ENCODE measurements at places on chromosomes 7 and 10.

GRCh38 chr7:553636-554111 lies 34.0 kb upstream of the PDGFA start:
- no peak for DNase-seq

DNA sequence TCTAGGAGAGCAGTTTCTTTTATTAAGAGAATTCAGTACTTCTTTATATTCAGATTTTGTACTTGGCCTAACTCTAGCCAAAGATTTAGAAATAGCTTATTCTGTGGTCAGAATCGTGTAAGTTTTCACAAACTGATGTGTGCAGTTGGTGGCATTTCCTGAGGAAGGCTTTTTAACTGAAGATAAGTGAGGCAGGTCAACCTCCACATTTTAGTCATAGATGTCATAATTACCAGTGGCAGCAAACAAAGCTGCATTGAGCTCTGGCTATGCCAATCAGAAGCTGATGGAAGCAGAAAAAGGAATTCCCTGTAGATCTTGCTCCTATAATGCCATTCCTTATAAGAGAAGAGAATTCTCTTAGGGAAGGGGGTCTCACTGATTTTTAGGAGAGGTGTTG lies 141.3 kb upstream of the SP8 start:
- DNase-seq, result no peak

GRCh38 chr7:116804471-116804870 lies 57.9 kb upstream of the CAPZA2 start:
- no peak for DNase-seq

GRCh38 chr10:114376523-114376922 lies 27.8 kb downstream of the AFAP1L2 start:
- no peak for DNase-seq

DNA sequence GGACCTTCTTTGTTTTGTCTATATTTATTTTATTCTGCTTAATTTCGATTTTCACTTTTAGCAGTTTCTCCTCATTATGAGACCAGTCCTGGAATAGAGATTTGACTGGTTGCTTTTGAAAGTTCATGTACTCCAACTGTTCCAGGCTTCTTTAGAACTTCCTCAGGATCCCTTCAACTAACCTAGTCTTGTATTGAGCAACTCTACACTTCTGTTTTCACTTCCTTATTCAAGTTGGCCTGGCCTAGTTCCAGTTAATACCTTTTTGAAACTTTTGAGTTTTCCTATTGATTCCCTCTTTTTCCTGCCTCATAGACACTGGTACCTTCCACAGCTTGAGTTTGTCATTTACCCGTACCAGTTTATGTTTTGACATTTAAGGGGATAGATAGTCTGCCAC lies 421.7 kb downstream of the ATRNL1 start:
- DNase-seq, result no peak

- no peak for DNase-seq
These were observed 69.4 kb upstream of the GSDME start for GRCh38 chr7:24826662-24827020.

DNA sequence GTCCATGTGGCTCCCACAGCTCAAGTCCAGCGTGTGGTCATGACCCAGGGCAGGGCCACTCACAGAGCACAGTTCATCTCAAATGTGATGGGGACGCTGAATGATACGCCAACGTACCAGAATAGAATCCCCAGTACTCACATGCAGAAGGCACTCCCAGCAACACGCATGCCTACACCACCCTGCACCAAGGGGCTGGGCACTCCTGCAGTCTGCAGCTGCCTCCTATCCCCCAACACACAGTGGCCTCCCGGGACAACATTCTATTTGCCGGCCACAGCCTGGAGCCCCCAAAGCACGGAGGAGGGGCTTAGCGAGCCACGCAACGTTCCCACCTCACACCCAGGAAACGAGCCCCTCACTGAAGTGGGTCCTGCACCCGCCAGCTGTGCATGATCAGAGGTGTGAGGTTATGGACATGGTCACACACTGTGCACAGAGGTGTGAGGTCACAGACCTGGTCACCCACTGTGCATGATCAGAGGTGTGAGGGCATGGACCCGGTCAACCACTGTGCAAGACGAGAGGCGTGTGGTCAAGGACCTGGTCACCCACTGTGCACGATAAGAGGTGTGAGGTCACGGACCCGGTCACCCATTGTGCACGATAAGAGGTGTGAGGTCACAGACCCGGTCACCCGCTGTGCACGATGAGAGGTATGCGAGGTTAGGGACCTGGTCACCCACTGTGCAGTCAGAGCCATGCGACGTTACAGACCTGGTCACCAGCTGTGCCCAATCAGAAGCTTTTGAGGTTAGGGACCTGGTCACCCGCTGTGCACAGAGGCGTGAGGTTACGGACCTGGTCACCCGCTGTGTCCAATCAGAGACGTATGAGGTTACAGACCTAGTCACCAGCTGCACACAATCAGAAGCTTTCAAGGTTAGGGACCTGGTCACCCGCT lies 182.8 kb downstream of the DIP2C start:
- DNase-seq, result no peak

DNA sequence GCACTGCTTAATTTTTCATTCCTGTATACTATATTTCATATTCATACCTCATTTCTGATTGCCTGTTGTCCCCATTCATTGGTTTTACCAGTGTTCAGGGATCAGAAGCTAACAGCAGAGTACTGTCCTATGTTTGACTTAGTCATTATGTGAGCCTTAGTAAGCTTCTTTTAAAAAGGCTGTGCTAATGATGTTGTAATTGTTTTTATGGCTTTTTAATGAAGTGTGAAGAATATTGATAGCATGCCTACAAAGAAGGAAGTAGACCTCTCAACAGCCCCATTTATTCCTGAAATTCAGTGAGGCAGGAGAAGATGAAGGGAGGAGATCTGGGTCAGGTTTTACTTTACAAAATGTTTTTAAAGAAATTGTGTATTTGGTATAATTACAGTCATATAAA lies 61.7 kb downstream of the AGK start:
- no peak for DNase-seq

- DNase-seq, result peak; percentile 7
These were observed 2.0 kb upstream of the TM9SF3 start for GRCh38 chr10:96588616-96589419.

GRCh38 chr7:101410743-101411507 lies 48.2 kb downstream of the COL26A1 start:
- DNase-seq, result peak; percentile 44

- DNase-seq, result no peak
These were observed 27.0 kb upstream of the BMS1 start for GRCh38 chr10:42755556-42756093.

DNA sequence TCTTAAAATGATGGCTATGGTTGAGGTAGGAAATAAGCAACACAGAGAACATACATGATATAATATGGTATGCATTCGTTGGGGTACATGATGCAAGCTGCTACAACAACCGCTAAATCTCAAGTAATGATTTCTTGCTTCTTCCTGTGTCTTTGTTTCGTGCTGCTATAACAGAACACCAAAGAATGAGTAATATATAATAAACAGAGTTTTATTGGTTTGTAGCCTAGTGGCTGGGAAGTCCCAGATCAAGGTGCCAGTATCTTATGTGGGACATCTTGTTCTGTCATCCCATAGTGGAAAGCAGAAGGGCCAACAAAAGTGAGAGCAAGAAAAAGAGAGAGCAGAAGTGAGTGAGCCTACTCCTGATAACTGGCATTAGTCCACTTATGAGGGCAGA lies 689.7 kb downstream of the SUGCT start:
- no peak for DNase-seq

DNA sequence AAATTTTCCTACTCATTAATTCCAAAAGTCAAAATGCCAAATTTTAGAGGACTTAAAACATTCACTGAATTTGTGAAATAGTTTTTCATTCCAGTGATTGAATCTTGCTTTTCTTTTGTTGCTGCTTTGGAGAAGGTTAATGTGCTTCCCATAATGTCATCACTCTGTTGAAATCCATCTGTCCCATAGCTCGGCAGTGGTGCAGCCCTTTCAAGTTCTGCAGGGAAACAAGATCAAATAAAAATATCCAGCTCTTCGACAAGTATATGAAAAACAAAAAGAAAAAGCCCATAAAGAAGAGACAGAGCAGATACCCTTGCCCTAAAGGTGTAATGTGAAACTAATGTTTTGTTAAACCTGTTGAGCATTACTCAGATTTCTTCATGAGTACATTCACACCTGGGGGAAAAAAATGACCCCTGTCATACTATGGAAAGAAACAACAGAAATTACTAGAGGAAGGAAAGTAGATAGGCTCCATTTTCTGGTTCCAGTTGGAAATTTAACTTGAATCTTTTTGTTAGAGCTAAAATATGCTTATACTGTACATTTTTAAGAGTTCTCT lies 35.1 kb downstream of the AGR3 start:
- no peak for DNase-seq

DNA sequence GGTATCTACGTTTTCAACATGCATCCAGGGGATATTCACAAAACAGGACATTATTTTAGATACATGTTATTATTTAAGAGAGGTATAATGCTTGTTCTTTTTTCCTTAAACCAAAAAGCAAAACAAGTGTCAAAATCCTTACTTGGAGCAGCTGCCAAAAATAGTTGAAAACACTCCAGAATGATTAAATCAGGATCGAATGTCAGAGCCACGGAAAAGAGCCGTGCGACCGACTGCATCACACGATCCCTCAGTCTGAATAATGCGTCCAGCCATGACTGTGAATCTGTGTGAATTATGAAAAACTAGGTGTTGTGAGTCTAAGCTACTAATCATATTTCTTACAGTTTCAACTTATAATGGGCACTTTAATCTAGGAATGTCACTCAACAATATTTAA lies 126.0 kb downstream of the PARD3 start:
- DNase-seq, result peak; percentile 46

- no peak for DNase-seq
These were observed 36.0 kb upstream of the SEMA3E start for GRCh38 chr7:83684928-83685327.

- no peak for DNase-seq
These were observed 176.4 kb downstream of the THSD7A start for GRCh38 chr7:11655642-11656041.

DNA sequence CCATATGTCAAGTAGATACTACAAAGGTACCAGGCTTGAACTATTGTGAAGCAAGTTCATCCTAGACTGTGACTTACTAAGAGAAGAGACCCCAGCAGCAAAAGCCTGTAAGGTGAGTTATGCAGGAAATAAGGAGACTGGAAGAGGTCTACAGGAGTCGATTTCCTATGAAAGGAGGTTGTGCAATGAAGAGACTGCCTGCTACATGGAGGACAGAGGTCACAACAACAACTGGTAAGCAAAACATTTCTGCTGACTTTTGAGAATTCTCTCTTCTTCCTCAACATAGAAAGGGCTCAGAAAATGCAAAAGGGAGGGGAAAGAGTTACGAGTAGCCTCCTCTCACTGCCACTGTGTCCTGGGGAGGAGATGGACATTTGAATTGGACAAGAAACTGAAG lies 42.4 kb downstream of the PDK4 start:
- no peak for DNase-seq

GRCh38 chr7:47715631-47716068 lies 133.7 kb upstream of the TNS3 start:
- no peak for DNase-seq

DNA sequence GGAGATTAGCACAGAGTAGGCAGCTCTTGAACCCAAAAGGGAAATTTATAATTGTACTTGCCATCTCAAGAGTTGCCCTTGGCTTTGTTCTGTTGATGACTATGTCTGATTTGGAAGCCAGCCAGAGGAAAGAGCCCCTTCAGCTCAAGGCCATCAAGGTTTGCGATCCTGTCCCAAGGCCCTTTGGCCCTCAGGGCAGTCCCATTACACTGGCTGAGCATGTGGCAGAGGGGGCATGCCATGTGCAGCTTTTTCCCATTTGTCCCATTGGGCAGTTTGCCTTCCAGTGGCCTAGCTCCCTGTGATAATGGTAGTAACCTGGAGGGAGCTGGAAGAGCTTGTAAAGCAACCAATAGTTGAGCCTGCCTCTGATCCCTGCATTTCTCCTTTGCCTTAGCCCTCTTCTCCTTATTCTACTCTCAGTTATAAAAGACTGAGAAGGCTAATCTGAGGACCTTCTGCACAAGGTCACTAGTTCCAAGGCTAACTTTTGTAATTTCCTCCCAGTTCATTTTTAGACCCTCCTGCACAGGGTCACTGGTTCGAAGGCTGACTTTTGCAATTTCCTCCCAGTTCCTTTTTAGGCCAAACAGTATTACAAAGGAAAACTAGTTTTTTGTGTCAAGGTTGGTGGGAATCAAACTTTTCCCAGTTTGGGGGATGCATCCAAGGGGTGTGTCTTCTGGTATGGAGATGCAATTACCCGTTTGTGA lies 31.0 kb upstream of the ARHGAP12 start:
- no peak for DNase-seq

DNA sequence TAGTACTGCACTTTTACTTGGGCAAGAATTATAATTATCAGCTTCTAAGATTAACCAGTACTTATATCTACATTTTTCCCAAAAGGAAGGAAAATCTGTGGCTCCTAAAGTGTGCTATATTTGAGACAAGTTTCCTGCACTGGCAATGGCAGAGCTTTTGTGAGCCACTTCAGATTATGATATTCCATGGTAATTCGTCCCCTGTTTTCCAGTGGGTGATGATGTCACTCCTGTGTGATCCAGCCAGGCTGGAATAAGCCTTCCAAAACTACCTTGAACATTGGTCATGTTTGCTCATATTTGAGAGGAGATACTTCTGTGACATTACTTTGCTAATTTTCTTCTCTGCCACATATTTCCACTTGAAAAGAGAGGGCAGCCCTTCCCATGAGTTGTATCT lies 302.1 kb downstream of the MDFIC start:
- DNase-seq, result no peak

GRCh38 chr7:141617280-141617679 lies 66.1 kb downstream of the AGK start:
- DNase-seq, result no peak

DNA sequence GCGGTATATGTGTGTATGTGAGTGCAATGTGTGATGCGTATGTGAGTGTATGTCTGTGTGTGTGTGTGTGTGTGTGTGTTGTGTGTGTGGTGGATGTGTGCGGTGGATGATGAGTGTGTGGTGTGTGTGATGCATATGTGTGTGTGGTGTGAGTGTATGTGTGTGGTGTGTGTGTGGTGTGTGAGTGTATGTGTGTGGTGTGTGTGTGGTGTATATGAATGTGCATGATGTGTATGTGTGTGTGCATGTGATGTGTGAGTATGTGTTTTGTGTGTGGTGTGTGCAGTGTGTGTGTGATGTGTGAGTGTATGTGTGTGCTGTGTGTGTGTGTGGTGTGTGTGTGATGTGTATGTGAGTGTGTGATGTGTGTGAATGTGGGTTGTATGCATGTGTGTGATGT lies 222.0 kb downstream of the SKAP2 start:
- no peak for DNase-seq

- DNase-seq, result no peak
These were observed 5.9 kb downstream of the FEZF1 start for GRCh38 chr7:122298618-122299017.

GRCh38 chr7:64875258-64875657 lies 27.8 kb upstream of the ZNF273 start:
- DNase-seq, result no peak
